Effector memory CD4-positive, alpha-beta T cell (primary cell): ENCODE measurements at places on chromosomes 1 and 21.

DNA sequence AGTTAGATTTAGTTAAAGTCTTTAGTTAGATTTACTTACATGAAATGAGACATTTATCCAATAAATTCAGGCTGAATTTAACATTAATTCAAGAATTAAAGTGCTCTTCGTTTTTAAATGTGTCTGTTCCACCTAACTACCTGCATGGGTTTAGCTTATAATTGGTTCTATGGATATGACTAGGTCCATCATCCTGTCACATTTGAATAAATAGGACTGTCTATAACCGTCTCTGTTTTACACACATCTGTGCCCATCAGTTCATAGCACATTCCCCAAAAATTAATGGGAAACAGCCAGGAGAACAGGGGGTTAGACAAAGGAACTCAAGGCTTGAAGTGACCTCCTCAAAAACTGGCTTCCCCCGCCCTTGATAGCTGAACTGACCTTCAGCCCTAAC is 219.6 kb downstream of the MRPL39 start:
- no peak for DNase-seq

GRCh38 chr1:202076050-202076511 is 46.6 kb upstream of the GPR37L1 start:
- no peak for DNase-seq

GRCh38 chr1:212045981-212046380 is 10.4 kb downstream of the DTL start:
- DNase-seq = no peak

- DNase-seq = no peak
Observed at GRCh38 chr1:68600049-68600661, 103.3 kb upstream of the DEPDC1 start.

DNA sequence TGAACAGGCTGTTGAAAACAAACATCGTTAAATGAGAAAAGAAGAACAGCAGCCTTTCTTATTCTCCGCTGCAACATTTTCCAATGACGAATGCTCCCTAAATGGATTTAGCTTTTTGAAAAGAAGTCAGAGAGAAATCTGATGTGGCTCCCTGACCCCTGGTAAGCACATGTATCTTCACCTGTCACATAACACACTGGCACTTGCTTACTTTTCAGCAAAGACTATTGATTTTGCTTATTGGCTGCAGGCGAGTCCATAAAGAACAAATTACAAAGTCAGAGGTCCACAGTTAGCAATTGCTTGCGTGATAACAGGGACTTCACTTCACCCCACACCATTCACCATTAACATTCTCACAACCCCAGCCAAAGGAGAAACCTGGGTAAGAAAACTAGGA is 362.8 kb downstream of the GPATCH2 start:
- no peak for DNase-seq

- DNase-seq = no peak
Observed at GRCh38 chr1:167258858-167259257, 38.2 kb downstream of the POU2F1 start.

DNA sequence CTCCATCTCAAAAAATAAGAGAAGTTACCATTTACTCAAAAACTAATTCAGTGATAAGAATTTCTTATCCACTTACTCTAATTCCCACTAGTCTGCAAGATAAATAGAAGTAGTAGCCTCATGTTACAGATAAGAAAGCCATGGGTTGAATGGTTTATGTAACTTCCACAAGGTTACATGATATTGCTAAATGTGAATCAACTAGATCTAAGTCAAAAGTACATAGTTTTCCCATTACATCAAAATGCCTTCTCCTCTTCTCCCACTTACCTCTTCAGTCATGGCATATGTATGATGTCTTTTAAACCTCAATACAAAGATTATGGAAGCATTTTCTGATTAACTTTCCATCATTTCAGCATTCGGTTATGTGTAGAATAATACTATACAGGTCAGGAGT is 108.5 kb downstream of the ASH1L start:
- no peak for DNase-seq

DNA sequence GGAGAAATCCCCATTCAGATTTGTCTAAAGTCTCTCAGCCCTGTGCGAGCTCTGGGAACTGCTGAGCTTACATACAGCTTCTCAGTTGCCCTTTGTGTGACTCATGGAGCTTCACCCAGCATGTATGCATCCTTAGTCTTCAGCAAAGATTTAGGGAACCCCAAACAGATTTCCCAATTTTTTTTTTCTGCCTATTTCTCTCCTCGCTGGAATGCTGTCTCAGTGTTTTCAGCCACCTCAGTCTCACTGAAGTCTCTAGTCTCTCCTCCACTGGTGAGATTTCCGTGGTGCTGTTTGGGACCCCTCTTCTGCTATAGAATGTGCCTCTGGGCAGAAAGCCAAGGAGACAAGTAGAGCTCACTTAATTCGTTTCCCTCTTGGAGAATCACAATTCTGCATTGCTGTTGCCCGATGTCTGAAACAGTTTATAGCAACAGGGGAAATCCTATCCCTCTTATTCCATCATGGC is 28.1 kb upstream of the TXLNA start:
- no peak for DNase-seq

DNA sequence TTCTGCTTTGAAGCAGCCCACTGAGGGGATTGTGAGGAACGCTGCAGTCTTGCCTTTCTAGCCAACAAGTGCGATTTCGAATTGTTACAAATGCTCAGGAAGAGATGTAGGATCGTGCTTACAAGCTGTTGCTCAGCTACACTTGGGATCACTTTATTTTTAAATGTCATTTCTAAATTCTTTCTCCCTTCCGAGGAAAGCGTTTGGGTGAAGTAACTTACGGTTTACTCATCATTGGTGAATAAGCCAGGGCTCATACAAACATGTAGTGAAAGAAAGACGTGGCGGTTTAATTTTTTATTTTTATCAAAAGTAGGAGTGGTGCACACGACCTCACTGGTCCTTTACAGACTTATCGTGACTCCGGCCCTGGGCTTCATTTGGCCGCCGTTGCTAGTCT is 386.6 kb downstream of the KIF26B start:
- no peak for DNase-seq

GRCh38 chr1:53765657-53766056 is 26.7 kb upstream of the GLIS1 start:
- no peak for DNase-seq

DNA sequence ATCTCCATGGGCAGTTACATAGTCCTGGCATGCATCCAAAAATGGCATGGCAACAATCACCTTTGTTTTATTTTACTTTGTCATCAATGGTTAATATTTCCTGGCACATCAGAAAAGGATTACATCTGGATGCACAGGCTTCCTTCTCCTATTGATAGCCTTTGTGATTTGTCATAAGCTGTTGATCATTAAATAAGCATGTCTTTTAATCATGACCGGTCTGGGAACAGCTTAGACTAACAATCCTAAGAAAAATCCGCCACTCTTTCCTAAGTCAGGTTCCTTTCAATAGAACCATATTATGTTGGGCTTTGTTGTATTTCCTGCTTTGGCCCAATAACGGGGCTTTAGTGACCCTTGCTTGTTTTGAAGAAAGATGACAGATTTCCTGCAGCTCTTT is 330.6 kb downstream of the DUSP10 start:
- no peak for DNase-seq

DNA sequence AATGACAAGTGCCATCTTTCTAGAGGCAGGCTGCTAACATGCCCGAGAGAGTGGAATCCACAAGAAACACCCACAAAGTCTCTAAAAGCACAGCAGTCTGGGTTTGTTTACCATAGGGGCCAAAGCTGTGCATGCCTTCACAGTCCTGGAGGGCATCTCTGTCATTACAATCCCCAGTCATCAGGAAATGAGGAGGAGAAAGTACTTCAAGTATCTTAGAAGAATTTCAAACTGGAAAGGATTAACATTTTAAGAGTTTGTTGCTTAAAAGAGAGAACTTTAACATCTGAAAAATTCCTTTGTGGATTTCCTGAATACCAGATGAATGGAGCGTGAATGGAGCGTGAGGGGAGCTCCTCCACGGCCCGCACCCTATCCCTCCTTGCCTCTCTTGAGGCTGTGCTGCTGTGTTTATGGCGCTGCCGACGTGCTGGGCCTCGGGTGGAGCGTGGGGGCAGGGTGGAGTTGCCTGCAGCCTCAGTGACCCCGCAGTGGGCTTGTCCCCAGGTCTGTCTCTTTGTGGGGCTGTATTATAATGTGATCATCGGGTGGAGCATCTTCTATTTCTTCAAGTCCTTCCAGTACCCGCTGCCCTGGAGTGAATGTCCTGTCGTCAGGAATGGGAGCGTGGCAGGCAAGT is 23.3 kb downstream of the SLC6A17 start:
- no peak for DNase-seq

- no peak for DNase-seq
Observed at GRCh38 chr21:22393324-22393723, 1395.1 kb downstream of the NCAM2 start.

GRCh38 chr1:168134132-168134531 is 2.6 kb downstream of the GPR161 start:
- no peak for DNase-seq

GRCh38 chr1:228360533-228361313 is 45.9 kb downstream of the TRIM11 start:
- no peak for DNase-seq

- no peak for DNase-seq
Observed at GRCh38 chr1:44351289-44351688, 3.8 kb downstream of the ERI3 start.

GRCh38 chr1:152252157-152252556 is 28.2 kb upstream of the HRNR start:
- DNase-seq = no peak

DNA sequence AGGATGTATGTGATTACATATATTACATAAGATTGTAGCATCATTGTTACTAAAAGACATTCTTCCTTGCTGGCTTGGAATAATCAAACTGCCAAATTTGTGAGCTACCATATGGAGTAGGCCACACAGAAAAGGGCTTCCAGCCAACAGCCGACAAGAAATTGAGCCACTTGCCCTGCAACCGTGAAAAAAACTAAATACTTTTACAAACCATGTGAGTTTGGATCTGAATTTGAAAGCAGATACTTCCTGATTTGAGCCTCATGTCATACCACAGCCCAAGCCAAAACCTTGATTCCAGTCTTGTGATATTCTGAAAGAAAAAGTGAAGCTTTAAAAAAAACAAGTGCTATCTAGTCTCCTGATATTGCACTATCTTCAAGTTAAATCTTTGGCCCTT is 55.6 kb upstream of the PRMT6 start:
- no peak for DNase-seq

- DNase-seq = no peak
Observed at GRCh38 chr1:64891448-64891825, 74.9 kb downstream of the JAK1 start.

DNA sequence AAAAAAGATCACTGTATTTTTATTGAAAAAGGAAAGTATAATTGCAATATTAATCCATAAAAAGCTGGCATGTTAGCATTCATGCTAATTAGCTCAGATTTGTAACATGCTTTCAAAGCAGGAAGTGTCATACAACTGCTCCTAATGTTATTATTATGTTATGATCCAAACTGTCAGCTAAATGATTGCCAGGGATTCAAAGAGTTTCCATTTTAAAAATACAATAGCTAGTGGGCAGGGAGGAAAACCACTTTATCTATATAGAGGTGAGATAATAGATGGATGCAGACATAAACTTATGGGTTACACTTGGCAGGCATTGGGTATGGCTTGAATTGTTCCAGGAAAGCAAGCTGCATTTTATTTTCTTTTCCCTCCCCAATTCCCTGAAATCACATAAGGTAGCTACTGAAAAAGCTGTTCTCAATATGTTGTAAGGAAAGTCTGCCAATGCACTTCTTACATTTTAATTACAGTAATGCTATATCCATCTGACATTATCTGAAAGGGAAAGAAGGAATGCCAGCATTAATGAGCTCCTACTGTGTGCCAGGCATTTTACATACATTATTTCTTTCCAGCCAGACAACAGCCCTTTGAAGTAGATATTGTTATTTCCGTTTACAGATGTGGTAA is 9.8 kb upstream of the MYSM1 start:
- DNase-seq = no peak

GRCh38 chr1:47803815-47804501 is 193.2 kb downstream of the TRABD2B start:
- no peak for DNase-seq

- no peak for DNase-seq
Observed at GRCh38 chr1:229856009-229856650, 210.9 kb upstream of the GALNT2 start.

- DNase-seq = no peak
Observed at GRCh38 chr1:86795316-86795715, 90.9 kb downstream of the SH3GLB1 start.

DNA sequence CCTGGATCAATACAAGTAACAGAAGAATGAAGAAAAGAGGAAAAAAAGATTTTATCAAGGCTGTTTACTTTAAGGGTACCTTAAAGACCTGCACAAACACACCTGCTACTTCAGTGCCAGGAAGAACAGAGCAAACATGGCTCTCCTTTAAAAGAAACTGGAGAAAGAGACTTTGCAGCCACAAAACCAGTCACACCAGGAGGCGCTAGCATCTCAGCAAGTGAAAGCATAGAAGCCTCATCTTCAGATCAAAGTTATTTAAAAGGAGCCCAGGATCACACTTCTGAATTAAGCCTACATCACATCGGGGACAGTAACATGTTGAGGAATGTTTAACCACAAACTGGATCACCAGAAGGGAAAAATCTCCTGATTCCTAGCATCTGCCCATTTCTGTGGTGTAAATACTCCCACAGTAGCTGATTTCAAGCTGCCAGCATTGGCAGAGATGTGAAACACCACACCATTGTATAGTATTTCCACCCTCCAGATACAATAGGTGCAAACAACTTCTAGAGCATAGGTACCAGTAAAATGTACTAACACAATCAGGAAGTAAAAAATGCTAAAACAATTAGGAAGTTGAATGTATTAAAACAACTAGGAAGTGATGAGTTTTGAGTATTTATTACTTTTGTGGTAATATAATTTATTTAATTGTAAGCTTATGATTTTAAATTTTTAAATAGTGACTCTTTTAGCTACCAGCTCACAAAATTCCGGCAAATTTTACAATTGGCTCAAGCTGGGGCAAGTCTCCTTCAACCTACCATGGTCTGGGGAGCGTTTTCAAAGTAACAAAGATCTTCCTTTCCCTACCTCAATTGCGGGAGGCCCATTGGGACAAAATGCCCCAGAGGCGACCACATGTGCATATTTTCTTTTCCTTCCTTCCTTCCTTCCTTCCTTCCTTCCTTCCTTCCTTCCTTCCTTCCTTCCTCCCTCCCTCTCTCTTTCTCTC is 105.3 kb upstream of the CLDN14 start:
- DNase-seq = no peak

- DNase-seq = no peak
Observed at GRCh38 chr1:242128951-242129502, 130.1 kb upstream of the MAP1LC3C start.

GRCh38 chr1:11806307-11806936 is 431 bp downstream of the CLCN6 start:
- DNase-seq = no peak
